KBM-7 (cell line): ENCODE measurements at places on chromosomes 1 and 21.

DNA sequence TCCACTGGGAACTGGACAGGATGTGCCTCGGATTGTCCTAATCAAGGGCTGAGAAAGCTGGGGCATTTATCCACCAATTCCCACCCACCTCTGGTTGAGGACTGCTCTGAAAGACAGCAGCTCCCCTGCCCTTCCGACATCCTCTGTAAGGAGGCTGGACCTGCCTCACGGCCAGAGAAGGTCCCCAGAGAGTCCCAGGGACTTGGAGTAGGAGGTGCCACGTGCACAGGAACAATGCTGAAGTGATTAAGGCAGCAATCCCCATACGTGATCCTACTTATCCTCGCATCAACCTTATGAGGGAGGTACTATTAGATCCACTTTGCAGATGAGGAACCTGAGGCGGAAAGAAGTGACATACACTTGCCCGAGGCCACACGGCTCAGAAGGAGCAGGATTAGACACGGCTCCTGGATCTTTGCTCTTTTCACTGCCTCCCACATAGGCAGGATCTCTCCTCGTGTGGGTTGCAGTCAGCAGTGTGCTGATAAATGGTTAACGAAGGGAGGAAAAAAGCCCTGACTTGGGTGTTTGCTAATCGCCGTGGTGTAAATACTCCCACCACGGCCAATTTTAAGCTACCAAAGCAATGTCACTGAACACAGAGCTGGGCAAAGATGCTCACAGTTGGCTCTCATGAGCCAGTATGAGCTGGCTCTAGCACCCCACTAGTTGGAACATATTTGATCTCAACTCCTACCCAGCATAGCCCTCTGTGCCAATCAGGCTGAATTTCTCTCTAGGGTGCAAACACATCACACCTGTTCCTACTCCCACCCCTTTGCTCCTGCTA is 18.6 kb upstream of the LDLRAP1 start:
- DNase-seq, result no peak

GRCh38 chr21:41483415-41483814 is 24.5 kb downstream of the TMPRSS2 start:
- no peak for DNase-seq

- DNase-seq, result no peak
Observed at GRCh38 chr1:100604372-100604771, 66.4 kb downstream of the GPR88 start.

GRCh38 chr1:53288790-53289429 is 39.0 kb downstream of the LRP8 start:
- no peak for DNase-seq

- no peak for DNase-seq
Observed at GRCh38 chr1:221105578-221105977, 226.3 kb downstream of the HLX start.

- peak; percentile 29 for DNase-seq
Observed at GRCh38 chr1:5640845-5641244, 351.4 kb downstream of the NPHP4 start.

GRCh38 chr1:38915352-38915948 is 26.2 kb downstream of the RHBDL2 start:
- DNase-seq, result no peak

GRCh38 chr1:61220536-61220935 is 138.2 kb downstream of the NFIA start:
- no peak for DNase-seq

GRCh38 chr21:24705201-24705600 is 902.1 kb downstream of the MRPL39 start:
- no peak for DNase-seq

DNA sequence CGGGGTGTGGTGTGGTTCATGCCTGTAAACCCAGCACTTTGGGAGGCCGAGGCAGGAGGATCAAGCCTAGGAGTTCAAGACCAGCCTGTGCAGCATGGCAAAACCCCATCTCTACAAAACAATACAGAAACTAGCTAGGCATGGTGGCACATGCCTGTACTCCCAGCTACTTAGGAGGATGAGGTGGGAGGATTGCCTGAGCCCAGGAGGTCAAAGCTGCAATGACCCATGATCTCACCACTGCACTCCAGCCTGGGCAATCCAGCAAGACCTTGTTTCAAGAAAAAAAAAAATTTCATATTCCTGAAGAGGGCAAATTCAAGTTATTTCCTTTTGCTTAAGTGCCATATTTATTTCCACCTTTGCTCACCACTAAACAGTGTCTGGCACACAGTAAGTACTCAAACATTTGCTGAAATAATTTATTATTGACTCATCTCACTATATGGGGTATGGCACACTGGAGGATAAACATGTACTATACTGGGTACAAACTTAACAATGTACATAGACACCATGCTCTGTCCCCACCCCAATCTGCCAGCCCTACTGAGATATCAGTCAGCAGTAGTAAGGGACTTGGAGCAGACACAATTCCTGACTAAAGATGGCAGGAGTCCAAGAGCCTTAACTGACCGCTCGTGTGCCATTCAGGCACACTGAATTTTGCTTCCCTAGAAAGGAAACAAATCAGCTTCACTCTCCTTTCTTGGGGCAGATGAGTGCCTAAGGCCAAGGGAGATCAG is 15.5 kb downstream of the MEAF6 start:
- DNase-seq, result no peak

DNA sequence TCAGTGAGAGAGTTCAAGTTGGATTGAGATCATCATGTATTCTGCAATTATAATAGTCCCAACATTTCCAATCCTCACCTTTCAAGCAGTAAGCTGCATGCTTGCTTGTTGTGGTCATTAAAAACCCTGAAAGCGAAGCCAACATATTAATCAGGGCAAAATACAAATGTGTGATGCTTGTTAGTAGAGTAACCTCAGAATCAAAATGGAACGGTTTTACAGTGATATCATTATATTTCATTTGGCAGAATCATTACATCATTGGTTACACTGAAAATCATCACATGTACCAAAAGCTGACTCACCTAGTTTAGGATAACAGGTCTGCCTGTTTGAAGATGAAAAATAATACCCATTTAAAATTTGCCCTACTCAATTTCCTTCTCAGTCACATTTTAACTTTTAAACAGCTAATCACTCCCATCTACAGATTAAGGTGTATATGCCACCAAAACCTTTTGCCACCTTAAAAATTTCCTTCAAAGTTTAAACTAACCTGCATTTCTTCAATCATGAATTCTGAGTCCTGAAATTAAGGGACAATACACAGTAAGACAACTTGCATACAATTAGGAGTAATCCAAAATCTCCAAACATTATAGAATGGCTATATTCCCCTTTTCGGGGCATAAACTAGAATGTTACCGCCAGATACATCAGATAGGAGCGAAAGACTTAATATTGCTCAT is 3.5 kb downstream of the GAS5 start:
- no peak for DNase-seq

DNA sequence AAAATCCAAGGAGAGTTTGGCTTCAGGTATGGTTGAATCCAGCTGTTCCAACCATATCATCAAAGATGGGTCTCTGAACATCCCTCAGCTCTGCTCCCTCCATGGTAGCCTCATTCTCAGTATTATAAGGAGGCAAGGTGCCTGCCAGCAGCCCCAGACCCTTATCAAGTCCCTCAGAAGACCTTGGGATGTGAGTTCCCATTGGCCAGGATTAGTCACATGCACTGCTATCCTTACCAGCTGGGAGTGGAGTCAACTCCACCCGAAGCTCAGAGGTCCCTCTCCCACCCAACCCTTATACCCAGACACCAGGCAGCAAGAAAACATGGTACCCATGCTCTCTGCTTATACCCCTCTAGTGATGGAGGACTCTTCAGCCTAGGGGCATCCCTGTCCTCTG is 153.7 kb upstream of the ZBTB40 start:
- DNase-seq, result no peak

DNA sequence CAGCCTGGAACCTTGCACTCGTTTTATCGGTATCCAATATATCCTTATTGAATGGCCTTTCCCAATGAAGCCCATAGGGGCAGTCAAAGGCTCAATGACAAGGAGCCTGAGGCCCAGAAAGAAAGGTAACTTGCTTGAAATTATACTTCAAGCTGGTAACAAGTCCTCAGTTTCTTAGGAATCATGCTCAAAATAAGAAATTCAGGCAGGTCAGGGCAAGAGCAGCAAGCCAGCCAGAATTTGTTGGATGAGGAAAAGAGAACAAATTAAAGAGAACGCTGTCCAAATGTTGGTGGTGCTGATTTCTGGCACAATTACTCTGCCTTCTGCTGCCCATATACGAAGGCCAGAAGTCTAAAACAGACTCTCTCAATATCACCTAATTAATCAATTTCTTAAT is 77.6 kb downstream of the DDX20 start:
- DNase-seq, result peak; percentile 24

DNA sequence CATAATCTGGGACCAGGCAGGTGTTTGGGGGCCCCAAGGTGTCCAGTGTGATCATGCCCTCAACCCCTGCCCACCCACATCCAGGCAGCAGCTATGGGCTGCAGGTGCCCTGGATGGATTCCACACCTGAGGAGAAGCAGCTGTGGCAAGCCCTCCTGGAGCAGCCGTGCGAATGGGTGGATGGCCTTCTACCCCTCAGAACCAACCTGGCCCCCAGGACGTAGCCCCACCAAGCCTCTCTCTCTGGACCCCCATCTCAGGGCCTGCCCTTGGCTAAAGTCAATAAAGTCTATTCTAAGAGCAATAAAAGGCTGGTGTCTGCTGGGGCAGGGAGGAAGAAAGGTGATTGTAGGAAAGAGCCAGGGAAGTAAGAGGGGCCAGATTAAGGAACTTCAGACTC is 11.8 kb downstream of the SYTL1 start:
- no peak for DNase-seq

GRCh38 chr1:33060579-33061083 is 20.3 kb upstream of the AZIN2 start:
- no peak for DNase-seq

- DNase-seq, result no peak
Observed at GRCh38 chr21:32329776-32330175, 31.1 kb downstream of the MRAP start.

- DNase-seq, result no peak
Observed at GRCh38 chr1:227731241-227731677, 3.8 kb downstream of the JMJD4 start.

GRCh38 chr1:221292652-221293051 is 413.4 kb downstream of the HLX start:
- DNase-seq, result no peak

DNA sequence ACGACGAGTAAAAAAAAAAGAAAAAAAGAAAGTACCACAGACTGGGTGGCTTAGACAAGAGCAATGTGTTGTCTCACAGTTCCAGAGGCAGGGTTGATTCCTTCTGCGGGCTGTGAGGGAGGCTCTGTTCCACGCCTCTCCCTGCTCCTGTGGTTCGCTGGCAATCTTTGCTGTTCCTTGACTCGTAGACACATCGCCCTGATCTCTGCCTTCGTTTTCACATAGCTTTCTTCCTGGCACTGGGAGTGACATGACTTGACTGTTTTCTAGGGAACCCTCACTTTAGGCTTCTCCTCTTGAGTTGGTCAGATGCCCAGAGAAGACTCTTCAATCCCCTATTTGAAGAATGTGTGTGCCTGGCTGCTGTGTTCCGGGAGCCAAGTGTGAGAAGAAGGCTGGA is 133.6 kb downstream of the TM2D1 start:
- no peak for DNase-seq

GRCh38 chr1:181646710-181647109 is 163.4 kb downstream of the CACNA1E start:
- no peak for DNase-seq

DNA sequence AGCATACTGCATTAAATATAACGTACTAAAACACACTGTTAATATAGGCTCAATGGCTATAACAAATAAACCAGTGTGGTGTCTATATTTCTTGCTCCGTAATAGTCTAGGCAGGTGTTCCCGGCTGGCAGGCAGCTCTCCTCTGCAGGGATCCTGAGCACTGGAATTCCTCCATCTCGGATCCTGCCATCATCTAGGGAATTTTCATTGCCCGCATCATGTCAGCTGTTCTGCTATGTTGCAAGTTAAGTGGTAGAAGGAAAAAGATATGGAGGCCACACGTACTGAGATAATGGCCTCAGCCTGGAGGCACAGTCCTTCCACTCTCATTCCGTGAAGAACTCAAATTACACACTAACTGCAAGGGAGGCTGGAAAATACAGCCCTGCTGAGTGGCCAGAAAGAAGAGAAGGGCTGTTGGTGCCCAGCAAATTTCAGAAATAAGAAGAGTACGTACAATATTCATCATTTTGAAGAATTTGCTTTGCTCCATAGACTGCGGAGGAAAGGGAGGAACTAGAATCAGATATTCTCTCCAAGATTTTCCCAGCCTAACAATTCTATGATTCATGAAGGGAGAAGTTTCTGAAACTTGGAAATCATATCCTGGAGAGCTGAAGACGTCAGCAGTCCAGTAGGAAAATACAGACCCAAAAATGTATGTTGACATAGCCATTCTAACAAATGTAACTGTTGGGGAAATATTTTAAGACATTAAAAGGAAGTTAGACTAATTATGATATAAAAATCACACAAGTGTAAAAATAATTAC is 263.3 kb downstream of the MRPL39 start:
- DNase-seq, result no peak

DNA sequence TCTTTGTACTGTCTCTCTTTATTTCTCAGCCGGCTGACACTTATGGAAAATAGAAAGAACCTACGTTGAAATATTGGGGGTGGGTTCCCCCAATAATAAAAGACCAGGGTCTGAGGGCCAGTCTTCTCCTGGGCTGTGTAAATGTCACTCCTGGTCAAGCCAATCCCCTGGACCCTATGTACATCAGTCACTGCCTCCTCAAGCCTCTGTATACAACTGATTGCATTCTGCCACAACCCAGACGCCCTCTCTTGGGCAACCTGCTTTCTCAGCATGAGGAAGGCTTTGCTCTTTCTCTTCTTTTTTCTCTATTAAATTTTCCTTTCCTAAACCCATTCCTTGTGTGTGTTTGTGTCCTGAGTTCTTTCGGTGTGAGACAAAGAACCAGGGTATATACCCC is 84.1 kb upstream of the SERBP1 start:
- DNase-seq, result no peak

DNA sequence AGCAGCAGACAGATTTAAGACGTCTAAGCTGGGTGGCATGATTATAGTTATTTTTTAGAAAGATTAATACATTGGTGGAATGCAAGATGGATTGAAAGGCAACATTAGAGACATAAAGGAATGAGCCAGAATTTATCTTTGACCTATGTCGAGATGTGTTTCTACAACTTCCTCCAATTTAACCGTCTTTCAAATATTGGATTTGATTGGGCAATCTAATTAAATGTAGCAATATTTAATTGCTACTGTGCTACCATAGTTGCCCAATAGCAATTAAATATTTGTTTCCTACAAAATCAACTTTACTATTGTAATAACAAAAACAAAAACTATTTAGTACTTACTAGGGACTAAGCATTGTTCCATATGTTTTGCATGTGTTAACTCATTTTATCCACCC is 30.4 kb upstream of the CYP4A22 start:
- DNase-seq, result no peak

GRCh38 chr1:182259229-182259872 is 132.2 kb downstream of the GLUL start:
- DNase-seq, result peak; percentile 97

DNA sequence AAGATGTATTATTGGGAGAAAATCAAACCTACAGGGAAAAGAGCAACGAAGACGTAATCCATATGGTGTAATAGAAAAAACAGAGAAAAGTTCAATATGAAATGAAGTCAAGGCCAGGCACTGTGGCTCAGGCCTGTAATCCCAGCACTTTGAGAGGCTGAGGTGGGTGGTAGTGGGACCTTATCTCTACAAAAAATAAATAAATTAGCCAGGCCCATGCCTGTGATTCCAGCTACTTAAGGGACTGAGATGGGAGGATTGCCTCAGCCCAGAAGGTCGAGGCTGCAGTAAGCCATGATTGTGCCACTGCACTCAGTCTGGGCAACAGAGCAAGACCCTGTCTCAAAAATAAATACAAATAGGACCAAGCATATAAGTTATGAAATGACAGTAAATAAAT is 11.4 kb downstream of the DESI2 start:
- DNase-seq, result no peak
